ENCODE measurements at places on chromosomes 12 and 14.

- DNase-seq, result no peak
Measured at GRCh38 chr12:56721216-56721615, 3.9 kb downstream of the NACA start.

DNA sequence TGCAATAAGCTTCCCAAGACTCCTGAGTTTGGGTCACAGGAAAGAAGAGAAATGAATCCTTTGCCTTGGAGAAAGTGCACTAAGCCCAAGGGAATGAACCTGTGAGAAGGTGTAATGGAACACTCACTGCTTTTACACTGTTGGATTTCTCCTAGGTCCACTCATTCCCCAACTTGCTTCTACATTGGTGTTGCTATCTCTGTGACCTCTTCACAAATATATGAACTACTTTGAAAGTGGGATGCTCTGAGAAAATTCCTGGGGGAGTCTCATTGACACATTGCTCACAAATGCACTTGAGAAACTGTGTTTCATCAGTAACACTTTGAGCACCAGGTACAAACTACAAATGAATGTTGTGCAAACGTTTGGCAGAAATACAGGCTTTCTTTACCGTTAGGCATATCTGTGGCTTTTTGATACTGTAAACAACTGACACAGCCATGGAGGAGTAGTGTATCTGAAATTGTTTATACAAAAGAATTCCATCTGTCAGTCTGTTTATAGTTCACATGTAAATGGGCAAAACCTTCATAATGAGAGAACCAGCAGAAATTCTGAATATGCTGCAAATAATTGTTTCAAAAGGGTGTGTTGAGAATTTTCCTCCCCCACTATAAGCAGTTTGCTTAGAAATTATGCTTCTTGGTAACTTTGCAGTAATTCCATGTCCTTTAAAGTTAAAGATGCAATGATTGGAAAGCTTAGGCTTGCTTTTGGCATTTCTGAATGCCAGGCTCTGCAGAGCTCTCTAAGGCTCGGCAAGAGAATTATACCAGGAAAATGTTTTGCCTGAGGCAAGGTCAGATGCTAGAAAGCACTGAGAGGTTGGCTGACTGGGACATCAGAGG is 348.5 kb upstream of the DDHD1 start:
- no peak for DNase-seq

- DNase-seq, result no peak
Measured at GRCh38 chr12:92561543-92561899, 141.3 kb upstream of the PLEKHG7 start.

- no peak for DNase-seq
Measured at GRCh38 chr12:24560831-24561271, 388.1 kb downstream of the BCAT1 start.

- no peak for DNase-seq
Measured at GRCh38 chr12:94299846-94300245, 151.5 kb downstream of the PLXNC1 start.

DNA sequence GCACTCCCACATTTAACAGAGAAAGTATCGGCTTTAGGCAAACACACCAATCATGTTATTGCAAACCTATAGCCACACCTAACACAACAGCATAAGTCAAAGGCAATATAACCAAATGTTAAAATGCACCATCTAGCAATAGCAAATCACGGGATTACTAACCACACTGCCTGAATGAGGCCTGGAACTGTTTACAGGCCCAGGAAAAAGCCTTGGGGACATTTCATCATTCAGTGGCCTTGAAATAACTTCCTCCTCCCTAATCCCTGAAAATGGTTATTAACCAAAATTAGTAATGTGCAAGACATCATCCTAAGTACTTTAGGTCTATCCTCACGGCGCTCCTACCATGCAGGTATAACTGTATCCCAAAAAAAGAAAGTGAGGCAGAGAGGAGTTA is 2.3 kb downstream of the GALC start:
- no peak for DNase-seq

GRCh38 chr12:129886541-129886940 is 17.3 kb downstream of the TMEM132D start:
- no peak for DNase-seq

- DNase-seq, result no peak
Measured at GRCh38 chr14:95472819-95473251, 43.6 kb downstream of the SYNE3 start.

All from stimulated activated naive CD8-positive, alpha-beta T cell treated with anti-CD3 and anti-CD28 coated beads, Interleukin-15, amount 100 ng/mL, for 72 hours (primary cell).